Activated effector memory CD4-positive, alpha-beta T cell treated with Interleukin-2 at 50 U/mL for 16 hours (primary cell): ENCODE measurements at places on chromosomes 12 and 14.

DNA sequence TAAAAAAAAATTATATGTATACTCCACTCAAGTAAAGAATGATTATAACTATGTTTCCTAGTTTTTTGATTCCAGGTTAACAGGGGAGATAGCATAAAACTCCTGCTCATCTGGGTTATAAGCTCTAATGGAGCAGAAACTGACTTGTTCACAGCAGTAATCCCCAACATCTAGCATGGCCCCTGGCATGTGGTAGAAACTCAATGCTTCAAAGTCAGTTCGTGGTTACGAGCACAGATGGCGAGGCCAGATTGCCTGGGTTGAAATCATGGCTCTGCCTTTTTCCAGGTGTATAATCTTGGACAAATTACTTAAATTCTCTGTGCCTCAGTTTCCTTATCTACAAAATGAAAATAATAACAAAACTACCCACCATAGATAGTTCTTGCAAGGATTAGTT is 183.8 kb downstream of the TTC7B start:
- DNase-seq = no peak

- DNase-seq = no peak
Measured at GRCh38 chr14:86788224-86788623, 1204.8 kb downstream of the GALC start.

DNA sequence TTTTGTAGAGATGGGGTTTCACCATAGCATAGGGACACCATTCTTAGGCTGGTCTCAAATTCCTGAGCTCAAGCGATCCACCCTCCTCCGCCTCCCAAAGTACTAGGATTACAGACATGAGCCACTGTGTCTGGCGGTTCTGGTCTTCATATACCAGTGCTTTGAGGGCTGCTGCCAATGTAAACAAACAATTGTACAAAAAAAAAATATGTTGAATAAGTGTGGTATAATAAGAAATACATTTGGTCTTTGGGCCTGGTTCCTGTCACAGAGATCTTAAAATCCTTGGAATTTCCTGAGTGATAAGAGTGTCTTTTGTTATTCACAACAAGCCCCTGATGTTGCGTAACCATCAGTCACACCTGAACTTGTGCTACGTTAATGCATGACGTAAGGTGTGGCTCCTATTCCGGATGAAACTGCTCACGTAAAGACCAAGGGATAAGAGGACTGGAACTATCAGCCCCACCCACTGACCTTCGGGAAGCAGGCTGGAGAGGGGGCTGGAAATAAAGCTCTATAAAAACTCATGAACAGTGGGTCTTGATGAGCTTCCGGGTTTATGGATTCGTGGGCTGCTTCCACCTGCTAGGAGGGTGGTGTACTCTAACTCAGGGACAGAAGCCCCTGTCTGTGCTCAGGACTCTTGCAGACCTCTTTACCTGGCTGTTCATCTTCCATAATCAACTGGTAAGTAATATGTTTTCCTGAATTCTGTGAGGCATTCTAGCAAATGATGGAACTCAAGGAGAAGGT is 16.5 kb upstream of the RIMKLB start:
- DNase-seq = no peak

DNA sequence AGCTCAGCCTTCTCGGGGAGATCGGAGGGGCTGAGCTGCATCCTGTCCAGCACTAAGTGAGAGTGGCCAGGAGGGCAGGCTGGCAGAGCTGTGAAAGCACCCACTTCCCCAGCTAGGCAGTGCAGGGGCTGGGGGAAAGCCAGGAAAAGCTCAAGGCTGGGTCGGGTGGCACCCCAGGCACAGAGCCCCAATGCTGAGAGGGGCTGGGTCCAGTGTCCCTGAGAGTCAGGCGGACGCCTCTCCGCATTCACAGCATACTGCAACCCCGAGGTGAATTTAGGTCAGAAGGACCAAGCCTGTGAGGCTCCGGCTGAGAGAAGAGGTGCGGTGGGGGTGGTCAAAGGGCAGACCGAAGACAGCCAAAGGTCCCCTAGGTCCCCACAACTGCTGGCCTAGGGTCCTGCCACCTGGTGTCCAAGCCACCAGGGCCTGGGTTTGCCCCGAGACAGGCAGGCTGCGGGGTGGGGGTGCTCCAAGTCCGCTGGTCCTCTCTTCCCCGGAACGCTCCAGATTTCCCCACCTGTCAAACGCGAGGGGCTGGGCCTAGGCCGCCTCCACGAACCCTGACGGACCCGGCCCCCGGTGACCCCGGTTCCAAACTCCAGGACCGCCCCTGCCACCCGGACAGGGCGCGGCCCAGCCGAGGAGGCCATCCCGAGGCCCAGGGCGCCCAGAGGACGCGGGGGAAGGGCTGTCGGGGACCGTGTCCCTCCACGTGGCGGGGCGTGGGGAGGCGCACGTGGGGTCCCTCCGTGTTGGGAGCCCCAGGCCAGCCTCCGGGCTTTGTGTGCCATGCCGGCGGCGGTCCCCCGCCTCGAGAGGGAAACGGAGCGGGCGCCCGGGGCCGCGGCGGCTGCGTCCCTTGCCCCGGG is 527 bp downstream of the CAMKK2 start:
- no peak for DNase-seq

- no peak for DNase-seq
Measured at GRCh38 chr12:73421832-73422231, 1115.8 kb upstream of the ATXN7L3B start.

GRCh38 chr14:51462182-51462581 is 189.5 kb upstream of the FRMD6 start:
- no peak for DNase-seq

- DNase-seq = no peak
Measured at GRCh38 chr12:57613427-57614109, 2.3 kb downstream of the ARHGEF25 start.

DNA sequence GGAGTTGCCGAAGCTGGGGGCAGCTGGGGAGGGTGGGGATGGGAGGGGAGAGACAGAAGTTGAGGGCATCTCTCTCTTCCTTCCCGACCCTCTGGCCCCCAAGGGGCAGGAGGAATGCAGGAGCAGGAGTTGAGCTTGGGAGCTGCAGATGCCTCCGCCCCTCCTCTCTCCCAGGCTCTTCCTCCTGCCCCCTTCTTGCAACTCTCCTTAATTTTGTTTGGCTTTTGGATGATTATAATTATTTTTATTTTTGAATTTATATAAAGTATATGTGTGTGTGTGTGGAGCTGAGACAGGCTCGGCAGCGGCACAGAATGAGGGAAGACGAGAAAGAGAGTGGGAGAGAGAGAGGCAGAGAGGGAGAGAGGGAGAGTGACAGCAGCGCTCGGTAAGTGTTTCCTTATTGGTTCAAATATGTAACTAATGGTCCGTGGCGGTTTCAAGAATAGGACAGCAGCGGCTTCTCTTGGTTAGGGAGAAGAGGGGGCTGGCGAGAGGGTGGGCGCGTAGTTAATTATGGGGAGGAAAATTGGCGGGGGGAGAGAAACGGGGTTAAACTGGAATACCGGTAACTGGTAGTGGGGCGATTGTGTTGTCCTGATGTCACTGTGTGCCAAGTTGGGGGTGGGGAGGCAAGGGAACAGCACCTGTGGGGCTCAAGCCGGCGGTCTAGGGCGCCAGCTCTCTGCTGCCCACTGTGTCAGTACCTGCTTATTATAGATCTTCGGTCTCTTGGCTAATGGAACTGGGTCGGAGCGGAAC is 8.4 kb downstream of the HOXC8 start:
- no peak for DNase-seq

DNA sequence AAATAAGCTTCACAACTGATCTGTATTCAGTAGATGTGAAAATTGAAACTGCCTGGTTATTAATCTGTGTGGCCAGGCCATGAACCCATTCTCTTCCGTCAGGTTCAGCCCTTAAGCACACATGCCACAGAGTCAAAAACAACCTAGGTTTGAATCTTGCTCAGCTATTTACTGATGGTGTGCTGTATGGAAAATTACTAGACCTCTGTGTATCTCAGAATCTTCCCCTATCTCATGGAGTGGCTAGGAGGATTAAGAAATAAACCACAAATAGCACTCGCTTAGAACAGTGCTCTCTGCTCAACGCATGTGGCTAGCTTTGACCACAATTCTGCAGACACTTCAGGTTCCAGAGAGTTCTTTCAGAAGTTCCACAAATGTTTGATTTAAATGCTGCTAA is 240.7 kb upstream of the PLEKHG7 start:
- no peak for DNase-seq

- no peak for DNase-seq
Measured at GRCh38 chr12:110637869-110638441, 24.0 kb downstream of the TCTN1 start.
